AG04449 (cell line): ENCODE measurements at places on chromosomes 12 and 14.

DNA sequence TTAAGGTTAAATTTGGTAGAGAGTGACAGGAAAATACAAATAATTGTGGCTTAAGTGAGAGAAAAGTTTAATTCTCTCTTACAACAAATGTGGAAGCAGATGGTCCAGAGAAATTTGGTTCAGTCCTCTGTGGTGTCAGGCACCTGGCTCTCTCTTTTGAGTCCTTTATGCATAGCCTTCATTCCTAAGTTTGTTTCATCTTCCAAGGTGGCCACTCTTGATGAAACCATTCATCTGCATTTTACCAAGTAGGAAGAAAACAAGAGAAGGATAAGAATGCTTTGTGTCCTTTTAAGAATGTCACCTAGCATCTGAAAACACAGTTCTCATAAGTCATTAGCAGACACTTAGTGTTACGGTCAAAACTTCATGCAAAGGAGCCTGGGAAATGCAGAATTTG, 442.5 kb downstream of the CCER1 start:
- no peak for DNase-seq

DNA sequence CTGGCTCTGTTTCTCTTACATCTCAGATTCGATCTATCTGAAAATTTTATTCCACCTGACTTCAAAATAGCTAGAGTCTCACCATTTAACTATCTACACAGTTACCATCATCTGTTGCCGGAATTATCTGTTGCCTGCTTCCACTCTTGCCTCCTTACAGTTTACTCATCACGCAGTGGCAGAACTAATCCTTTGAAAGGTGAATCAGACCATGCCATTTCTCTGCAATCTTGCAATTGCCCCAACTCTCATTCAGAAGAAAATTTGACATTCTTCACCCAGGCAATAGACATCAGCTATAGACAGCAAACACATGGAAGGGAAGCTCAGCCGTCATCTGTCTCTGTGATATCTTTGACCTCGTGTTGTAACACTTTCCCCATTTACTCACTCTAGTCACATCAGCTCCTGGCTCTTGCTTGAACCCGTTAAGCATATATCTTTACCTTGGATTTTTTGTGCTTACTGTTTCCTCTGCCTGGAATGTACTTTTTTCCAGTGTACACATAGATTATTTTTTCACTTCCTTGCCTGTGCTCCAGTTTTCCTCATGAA, 85.5 kb downstream of the PDE3A start:
- DNase-seq, result no peak

GRCh38 chr14:42911642-42912041, 1305.0 kb downstream of the LRFN5 start:
- DNase-seq, result no peak

- no peak for DNase-seq
These were observed 1.5 kb downstream of the FKBP4 start for GRCh38 chr12:2796187-2796666.

GRCh38 chr12:79367032-79367589, 323.7 kb downstream of the PAWR start:
- no peak for DNase-seq

DNA sequence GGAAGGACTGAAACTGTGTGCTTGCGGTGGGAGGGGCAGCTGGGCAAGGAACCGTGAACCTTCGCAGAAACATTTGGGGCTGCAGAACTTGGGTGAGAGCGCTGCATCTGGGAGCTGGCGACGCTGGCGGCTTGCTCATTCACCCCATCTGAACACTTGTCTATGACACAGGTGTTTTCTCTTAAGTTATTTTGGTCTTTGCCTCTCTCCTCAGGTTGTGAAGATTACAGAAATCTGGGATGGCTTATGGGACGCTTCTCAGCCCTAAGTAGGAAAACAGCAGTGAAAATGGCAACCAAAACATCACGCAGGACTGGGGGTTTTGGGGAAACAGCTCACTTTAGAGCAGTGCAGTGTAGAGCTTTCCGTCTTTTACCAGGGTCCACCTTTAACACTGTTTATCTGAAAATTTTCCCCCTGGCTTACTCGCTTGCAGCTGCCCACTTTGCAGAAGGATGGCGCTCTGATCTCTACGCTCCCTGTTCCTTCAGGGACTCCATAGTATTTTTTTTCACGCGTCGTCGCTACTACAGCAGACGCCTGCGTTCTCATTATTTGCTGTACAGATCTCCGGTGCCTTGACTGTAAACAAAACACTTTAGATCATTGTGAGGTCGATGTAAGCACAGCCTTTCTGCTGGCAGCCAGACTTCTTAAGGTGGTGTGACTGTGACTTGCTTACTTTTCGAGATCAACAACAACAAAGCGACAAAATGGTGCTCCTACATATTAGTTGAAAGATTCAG, 2.7 kb upstream of the CDKN1B start:
- DNase-seq, result no peak

GRCh38 chr12:75635606-75636444, 124.4 kb upstream of the KRR1 start:
- peak; percentile 42 for DNase-seq

DNA sequence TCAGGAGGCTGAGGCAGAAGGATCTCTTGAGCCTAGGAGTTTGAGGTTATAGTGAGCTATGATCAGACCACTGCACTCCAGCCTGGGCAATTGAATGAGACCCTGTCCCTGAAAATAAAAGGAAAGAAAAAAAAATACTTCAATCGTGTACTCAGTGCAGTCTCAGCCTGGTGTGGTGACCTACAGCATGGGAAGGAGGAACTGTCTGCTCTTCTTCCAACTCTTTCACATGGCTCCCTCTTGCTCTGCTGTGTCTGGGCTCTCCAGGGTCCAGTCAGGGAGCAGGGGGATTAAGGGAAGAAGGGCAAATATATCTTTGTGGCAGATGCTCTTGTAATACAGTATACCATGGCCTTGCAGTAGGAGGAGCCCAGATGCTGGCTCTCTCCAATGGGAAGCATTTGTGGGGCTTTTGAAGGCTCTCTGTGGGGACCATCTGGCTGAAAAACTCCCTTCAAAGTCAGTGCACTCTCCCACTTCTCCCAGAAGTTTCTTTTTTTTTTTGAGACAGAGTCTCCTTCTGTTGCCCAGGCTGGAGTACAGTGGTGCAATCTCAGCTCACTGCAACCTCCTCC, 76.6 kb upstream of the TMPO start:
- DNase-seq, result no peak

GRCh38 chr12:82290415-82290814, 67.8 kb downstream of the CCDC59 start:
- DNase-seq, result no peak

GRCh38 chr12:5204271-5204670, 160.6 kb downstream of the KCNA5 start:
- no peak for DNase-seq

DNA sequence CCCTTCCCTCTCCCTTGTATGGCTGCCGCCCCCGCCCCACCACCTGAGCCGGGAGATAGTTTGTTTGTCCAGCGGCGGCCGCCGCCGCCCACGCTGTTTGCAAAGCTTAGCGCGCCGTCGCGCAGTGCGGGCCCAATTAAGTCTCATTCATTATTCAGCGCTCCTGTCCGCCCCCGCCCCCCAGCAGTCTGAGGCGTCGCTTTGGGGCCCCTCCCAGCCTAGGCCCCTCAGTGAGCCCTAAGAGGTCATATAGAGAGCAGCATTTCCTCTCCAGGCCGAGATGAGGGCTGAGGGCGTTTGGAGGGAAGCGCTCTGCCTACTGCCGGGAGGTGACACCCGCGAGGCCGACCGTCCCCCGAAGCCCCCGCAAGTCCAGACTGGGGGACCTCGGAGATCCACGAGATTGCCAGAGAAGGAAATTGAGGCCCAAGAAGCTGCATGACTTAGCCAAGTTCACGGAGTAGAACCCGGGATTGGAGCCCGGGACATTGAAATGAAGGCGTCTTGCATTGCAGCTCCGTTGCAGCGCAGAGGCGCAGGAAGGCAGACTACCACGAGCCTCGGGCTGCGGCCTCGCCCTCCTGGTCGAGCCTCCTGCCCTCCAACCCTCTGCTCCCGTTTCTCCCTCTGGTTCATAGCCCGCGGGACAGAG, at the start of gene DNAJC22:
Gene DNAJC22, plus strand, starts transcription at position 230 of the 652 bp plus-strand sequence. CDS start 1,985 bp downstream, outside the sequence.
- no peak for DNase-seq

- DNase-seq, result no peak
These were observed 77.2 kb upstream of the DCD start for GRCh38 chr12:54725233-54725843.

DNA sequence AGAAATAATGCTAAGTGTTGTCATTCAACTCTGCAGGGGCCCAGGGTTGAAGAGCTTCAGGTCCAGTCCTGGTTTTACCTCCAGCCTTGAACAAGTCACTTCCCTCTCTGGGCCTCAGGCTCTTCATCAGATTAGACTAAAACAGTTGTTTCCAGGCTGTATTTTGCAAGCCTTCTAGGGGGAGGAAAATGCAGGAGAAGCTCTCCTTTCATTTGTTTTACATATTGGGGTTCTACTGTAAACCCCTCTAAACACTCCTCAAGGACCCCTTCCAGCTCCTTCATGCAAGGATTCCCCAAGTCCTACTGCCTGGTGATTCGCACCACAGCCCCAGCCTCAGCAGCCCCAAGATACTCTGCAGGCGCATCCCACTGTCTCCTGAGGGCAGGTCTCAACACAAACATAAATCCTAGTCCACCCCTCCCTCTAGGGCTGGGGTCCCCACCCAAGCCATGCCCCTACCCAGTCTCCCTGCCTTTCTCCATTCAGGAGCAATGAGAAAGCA, 2.7 kb downstream of the SDR9C7 start:
- peak; percentile 16 for DNase-seq

DNA sequence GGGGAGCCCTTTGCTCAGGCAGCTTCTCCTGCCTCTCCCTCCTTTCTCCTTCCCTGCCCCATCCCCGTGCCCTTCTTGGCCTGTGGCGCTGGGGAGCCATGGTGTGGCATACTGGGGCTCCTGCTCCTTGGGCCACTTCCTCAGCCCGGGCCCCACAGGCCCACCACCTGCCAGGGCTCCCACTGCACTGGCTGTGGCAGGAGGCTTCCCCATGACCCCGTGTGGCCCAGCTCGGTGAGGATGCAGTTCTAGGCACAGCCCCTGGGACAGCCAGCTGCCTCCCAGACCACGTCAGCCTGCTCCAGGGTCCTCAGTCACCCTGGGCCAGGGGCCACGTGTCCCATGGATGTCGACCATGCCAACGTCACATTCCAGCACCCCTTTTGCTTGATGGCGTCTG, 13.0 kb upstream of the AMN start:
- DNase-seq, result no peak

DNA sequence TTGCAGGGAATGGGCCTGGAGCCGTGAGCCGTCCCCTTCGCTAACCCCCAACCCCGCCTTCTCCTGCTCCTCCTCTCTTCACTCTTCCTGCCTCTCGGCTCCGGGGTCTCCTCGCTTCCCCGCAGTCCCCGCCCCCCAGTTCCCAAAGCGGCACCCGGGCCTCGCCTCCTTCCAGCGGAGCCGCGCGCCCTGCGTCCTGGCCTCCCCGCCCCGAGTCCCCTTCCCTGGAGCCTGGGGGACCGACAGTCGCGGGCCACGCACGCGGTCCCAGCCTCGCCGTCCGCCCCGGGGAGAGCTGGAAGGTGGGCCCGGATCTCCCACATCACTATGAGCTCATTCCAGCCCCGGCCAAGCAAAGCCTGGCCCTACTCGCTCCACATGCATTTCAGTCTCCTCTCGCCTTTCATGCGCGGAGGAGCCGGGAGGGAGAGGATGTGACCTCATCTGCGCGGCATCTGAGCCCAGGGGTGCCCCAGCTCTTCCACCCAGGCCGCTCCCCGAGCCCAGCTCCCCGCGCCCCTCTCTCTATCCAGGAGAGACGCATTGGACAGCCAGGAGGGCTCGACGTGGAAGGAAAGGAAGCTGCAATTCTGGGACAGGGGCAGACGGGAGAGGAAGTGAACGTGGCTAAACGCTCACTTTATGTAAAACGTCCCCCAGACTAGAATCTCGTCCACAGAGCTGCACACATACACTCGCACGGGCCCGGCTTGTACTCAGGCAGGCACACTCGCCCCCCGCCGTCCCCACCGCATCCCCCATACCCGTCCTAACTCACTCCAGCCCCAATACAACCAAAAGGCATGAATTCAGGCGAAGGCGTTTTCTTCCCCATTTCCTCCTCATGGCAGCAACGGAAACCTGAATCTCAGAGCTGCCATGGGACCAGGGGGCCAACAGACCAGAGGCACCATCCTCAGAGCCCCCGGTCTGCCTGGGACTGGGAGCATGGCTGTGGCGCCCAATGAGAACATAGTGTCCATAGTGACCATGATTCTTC, 108.7 kb upstream of the CCND2 start:
- peak; percentile 34 for DNase-seq

- DNase-seq, result no peak
These were observed 1086.5 kb downstream of the SLC6A15 start for GRCh38 chr12:83826112-83826511.

- peak; percentile 79 for DNase-seq
These were observed 36.5 kb upstream of the DYNC1H1 start for GRCh38 chr14:101927859-101928258.

- no peak for DNase-seq
These were observed 12.9 kb downstream of the LRIG3 start for GRCh38 chr12:58907391-58907790.

DNA sequence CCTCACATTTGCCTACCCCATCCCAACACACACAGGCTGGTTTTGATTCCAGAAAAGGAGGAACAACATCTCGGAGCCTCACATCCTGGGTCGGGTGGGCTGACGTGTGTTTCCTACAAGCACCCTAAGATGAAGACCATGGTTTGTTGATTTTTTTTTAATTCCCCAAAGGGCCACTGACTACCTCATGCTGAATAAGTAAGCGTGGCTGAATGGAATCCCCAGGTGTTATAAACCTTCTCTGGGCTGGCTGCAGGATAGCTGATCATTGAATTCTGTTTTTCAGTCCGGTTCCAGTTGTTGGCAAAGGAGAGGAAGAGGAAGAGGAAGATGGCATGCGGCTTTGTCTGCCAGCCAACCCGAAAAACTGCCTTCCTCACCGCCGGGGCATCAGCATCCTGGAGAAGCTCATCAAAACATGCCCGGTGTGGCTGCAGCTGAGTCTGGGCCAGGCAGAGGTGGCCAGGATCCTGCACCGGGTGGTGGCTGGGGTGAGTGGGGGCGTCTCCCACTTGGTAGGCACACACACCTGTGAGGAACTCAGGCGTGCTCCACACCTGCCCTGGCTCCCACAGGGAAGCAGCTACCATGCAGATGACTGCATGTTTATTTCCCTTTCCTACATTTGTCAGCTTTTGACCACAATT, 42.0 kb downstream of the RIN3 start:
- no peak for DNase-seq
